ENCODE measurements at places on chromosomes 2 and 18. TPM values are rescaled to one million over a fixed set of nuclear protein-coding genes. Genes with fewer than 3 reads are reported as not detected.

Gene RGPD3
- total RNA-seq = 0.10 TPM

Gene DCDC2C
- total RNA-seq = not detected

Gene DSEL
- total RNA-seq = 16.5 TPM

Gene TSPYL6
- not detected for total RNA-seq

Gene POTEJ
- total RNA-seq = not detected

Gene CXCR1
- total RNA-seq = not detected

Data from astrocyte (in vitro differentiated cells and primary cell).